Neural cell (in vitro differentiated cells): ENCODE measurements at places on chromosomes 7 and 10. TPM values are rescaled to one million over a fixed set of nuclear protein-coding genes. Genes with fewer than 3 reads are reported as not detected.

Gene MBL2
- not detected in 2 replicates for polyA plus RNA-seq

Gene KAZALD1
- 1.2 and 1.6 TPM in 2 replicates for polyA plus RNA-seq

Gene UCMA
- polyA plus RNA-seq, result not detected in 2 replicates

Gene FOXI2
- polyA plus RNA-seq, result not detected in 2 replicates

Gene DNTT
- polyA plus RNA-seq, result not detected in 2 replicates

Gene LIPN
- polyA plus RNA-seq, result not detected in 2 replicates

Gene NRAP
- 0.08 TPM in 1 of 2 replicates, not detected in the other for polyA plus RNA-seq

Gene RUFY2
- polyA plus RNA-seq, result 154 and 168 TPM in 2 replicates

Gene HELLS
- polyA plus RNA-seq, result 12.3 and 17.6 TPM in 2 replicates

Gene ADRA2A
- polyA plus RNA-seq, result 1.5 and 2.5 TPM in 2 replicates

Gene CH25H
- 0.22 TPM in 1 of 2 replicates, not detected in the other for polyA plus RNA-seq

Gene ALOX5
- not detected in 2 replicates for polyA plus RNA-seq

Gene LBX1
- polyA plus RNA-seq, result 0.08 TPM in 1 of 2 replicates, not detected in the other

Gene EGR2
- polyA plus RNA-seq, result 0.46 and 1.7 TPM in 2 replicates

Gene TMEM236
- 0.10 TPM in 1 of 2 replicates, not detected in the other for polyA plus RNA-seq

Gene SPDYE1
- polyA plus RNA-seq, result not detected in 2 replicates

Gene SYT15
- 0.16 TPM in 1 of 2 replicates, not detected in the other for polyA plus RNA-seq

Gene FZD1
- polyA plus RNA-seq, result 2.9 and 3.7 TPM in 2 replicates

Gene CUZD1
- not detected in 2 replicates for polyA plus RNA-seq

Gene IGFBP3
- polyA plus RNA-seq, result 1.6 and 3.9 TPM in 2 replicates

Gene HOXA1
- polyA plus RNA-seq, result not detected in 2 replicates

Gene SPDYE2B
- not detected in 2 replicates for polyA plus RNA-seq

Gene ENTPD1
- 0.14 and 0.57 TPM in 2 replicates for polyA plus RNA-seq

Gene COL13A1
- polyA plus RNA-seq, result 4.7 and 4.9 TPM in 2 replicates

Gene HDAC9
- polyA plus RNA-seq, result 15.9 and 16.6 TPM in 2 replicates

Gene PKD2L1
- polyA plus RNA-seq, result not detected in 2 replicates

Gene CYP3A7
- polyA plus RNA-seq, result not detected in 2 replicates

Gene GIGYF1
- polyA plus RNA-seq, result 28.3 and 33.5 TPM in 2 replicates

Gene CNPY1
- 0.36 and 4.2 TPM in 2 replicates for polyA plus RNA-seq

Gene GCK
- polyA plus RNA-seq, result 7.4 and 9.0 TPM in 2 replicates

Gene CAMK2G
- 55.4 and 69.8 TPM in 2 replicates for polyA plus RNA-seq

Gene MSRB2
- 12.5 and 15.3 TPM in 2 replicates for polyA plus RNA-seq

Gene COL1A2
- polyA plus RNA-seq, result 2.3 and 2.5 TPM in 2 replicates

Gene SUN3
- not detected in 2 replicates for polyA plus RNA-seq

Gene EN2
- not detected in 2 replicates for polyA plus RNA-seq

Gene TLX1
- not detected in 2 replicates for polyA plus RNA-seq

Gene TLL2
- polyA plus RNA-seq, result 0.11 and 0.30 TPM in 2 replicates

Gene OPALIN
- not detected in 2 replicates for polyA plus RNA-seq
